ENCODE measurements at places on chromosomes 1 and 21.

DNA sequence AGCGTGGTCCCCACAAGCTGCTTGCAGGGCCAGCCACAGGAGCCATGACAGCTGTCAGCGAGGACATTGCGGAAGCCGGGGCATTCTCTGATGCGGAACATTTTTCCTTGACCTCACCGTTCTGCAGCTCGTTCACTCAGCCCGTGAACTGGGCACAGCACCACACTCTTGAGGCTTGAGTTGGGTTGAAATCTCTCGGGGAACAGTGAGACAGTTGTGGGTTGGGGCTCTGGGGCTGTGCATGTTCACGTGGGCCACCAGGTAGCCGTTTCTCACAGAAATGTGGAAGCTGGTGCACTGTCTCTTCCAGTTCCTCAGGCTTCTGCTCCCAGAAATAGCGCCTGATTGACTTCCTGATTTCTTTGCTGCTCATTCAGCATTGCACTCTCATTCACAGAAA is 69.8 kb downstream of the SPSB1 start:
- no peak for DNase-seq

GRCh38 chr1:181189691-181190363 is 101.3 kb downstream of the IER5 start:
- peak; percentile 56 for DNase-seq

GRCh38 chr1:21451981-21452411 is 12.1 kb downstream of the NBPF3 start:
- DNase-seq: no peak

DNA sequence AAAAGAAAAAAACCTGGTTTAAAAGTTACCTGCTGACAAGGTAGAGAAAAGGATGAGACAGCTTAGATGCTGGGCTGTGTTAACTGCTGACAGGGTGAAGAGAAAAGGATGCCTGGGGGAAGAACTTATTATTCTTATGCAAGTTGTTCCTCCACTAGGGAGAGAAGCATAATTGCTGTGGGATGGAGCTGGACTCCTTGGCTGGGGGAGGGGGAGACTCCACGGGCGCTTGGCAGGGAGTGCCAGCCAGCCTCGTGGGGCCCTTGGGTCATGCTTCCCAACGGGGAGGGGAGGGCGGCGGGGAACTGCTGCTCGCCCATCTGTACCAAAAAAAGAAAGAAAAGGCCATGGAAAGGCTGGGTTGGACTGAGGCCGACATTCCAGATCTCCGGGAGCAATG is 47.2 kb downstream of the SYCP1 start:
- DNase-seq: no peak

DNA sequence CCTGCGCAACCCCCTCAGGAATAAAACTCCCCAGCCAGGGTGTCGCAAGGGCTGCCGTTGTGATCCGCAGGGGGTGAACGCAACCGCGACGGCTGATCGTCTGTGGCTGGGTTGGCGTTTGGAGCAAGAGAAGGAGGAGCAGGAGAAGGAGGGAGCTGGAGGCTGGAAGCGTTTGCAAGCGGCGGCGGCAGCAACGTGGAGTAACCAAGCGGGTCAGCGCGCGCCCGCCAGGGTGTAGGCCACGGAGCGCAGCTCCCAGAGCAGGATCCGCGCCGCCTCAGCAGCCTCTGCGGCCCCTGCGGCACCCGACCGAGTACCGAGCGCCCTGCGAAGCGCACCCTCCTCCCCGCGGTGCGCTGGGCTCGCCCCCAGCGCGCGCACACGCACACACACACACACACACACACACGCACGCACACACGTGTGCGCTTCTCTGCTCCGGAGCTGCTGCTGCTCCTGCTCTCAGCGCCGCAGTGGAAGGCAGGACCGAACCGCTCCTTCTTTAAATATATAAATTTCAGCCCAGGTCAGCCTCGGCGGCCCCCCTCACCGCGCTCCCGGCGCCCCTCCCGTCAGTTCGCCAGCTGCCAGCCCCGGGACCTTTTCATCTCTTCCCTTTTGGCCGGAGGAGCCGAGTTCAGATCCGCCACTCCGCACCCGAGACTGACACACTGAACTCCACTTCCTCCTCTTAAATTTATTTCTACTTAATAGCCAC is 696 bp downstream of the TGFB2 start:
- no peak for DNase-seq

DNA sequence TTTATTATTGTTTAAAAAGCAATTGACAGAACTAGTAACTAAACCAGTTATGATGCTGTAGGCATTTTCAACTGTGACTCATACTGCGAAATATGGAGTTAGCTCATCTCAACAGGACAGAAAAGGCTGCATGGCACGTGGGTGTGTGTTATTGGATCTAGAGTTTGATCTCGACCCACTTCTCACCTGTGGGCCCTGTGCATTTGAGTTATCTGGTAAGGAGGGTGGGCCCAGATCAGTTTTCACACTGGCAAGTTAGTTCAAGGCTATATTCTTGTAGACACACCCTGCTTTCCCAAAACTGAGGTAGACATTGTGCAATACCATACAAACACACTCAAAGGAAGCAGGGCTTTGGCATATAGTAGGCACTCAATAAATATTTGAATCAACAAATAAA is 71.3 kb upstream of the PRDX6 start:
- no peak for DNase-seq

DNA sequence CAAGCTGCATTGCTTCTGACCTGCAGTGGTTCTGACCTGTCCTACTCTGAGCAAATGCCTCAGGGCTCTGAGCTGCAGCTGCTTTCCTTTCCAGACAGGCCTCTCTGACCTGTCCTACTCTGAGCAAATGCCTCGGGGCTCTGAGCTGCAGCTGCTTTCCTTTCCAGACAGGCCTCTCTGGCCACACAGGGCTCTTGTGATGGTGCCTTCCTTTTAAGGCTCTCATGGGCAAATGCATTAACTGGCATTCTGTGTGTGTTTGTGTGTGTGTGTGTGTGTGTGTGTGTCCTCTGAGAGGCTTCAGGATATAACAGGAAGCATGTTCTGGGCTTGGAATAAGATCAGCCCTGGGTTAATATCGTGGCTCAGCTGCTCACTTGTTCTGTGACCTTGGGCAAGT is 131.3 kb downstream of the NTPCR start:
- no peak for DNase-seq

- no peak for DNase-seq
Observed at GRCh38 chr21:45698493-45699184, 55.1 kb downstream of the PCBP3 start.

DNA sequence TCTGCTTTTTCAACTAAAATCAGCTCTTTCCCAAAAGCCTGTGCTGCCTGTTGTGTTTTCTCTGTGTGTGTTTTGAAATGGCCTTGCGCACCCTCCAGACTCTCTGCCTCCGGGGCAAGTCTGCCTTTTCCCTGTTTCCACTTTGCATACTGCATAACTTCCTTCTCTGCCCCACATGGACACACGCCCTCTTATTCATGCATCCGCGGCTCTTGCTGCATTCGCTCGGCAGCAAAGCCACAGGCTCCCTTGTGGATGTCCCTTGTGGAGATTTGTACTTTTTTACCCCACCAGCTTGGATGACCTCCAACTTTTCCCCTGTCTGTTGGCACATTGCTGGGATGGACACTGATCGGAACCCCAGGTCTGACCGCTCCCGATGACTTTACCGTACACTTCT is 147.6 kb downstream of the ADSS2 start:
- DNase-seq: no peak

- DNase-seq: no peak
Observed at GRCh38 chr1:62621907-62622306, 24.6 kb downstream of the ANGPTL3 start.

GRCh38 chr1:119933397-119933796 is 37.1 kb upstream of the ADAM30 start:
- no peak for DNase-seq

- DNase-seq: no peak
Observed at GRCh38 chr21:43866260-43866629, 1.2 kb downstream of the AGPAT3 start.

DNA sequence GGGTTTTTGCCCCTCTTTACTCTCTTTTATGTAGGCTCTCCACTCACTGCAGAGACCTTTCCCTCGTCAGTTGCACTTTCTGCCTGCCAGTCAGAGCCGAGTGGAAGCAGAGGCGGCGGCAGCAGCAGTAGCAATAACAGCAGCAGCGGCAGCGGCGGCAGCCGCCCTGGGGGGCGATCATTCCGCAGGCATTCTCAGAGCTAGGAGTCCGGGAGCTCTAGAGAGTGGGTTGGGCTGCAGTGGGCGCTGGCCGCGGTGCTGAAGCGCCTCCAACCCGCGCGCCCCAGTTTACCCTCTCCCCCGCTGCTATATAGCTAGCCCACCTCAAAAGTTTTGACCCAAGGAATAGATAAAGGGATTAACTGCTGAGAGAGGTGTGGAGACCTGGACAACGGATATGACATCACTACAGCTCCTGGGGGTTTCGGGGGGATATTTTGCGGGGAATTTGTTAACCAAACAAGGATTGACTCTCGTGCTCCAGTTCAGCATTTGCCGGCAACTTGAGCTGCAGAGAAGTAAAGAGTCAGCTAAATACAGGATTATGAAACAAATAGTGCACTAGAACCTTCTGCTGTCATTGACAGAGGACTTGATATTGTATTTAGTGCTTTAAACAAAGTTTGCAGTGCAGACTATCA is at the start of gene OLFM3:
TSS of gene OLFM3 (minus strand) at position 102 of the 641 bp plus-strand sequence.
- DNase-seq: no peak

- DNase-seq: no peak
Observed at GRCh38 chr1:173453982-173454381, 23.2 kb upstream of the PRDX6 start.

- no peak for DNase-seq
Observed at GRCh38 chr21:36839735-36840134, 126.7 kb downstream of the HLCS start.

DNA sequence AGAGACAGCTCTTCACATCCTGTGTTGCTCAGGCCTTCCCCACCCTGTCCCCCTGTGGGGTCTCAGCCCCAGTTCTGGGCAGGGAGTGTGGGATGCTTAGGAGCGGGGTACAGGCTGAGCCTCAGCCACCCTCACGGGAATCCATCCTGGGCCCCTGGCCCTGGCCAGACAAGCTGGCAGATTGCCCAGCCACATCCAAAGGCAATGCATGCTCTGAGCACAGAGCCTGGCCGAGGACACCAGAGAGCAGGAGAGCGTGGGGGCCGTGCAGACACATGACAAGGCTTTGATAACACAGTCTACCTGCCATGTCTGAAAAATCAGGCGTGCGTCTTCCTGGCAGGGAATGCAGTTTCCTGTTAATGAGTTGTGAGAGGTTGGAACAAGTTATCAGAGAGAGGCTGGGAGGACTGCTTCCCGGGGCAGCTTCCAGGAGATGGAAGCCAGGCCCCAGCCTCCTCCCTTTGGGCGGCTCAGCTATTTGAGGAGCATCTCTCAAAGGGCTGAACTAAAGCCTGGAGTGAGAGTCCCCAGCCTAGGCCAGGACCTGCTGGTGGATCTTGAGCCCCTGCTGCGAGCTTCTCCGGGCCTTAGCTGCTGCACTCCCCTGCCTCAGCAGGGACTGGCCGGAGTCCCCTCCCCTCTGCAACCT is 72.2 kb upstream of the SELENON start:
- no peak for DNase-seq

GRCh38 chr1:114323959-114324661 is 170.4 kb upstream of the SYT6 start:
- DNase-seq: no peak

DNA sequence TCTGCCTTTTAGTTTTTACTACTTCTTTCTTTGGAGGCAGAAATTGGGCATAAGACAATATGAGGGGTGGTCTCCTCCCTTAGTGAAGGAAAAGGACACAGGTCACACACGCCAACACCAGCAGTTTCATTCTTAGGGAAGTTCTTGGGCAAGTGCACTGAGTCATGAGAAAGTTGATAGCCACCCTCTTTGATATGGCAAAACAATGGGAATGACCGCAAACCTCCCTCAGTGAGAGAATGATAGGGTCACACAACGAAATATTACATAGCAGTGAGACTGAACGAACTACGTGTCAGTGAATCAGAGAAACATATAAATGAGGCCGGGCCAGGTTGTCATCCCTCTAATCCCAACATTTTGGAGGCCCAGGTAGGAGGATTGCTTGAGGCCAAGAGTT is 20.0 kb downstream of the IL6R start:
- DNase-seq: no peak

GRCh38 chr1:65804584-65804983 is 11.9 kb downstream of the PDE4B start:
- DNase-seq: no peak

- no peak for DNase-seq
Observed at GRCh38 chr1:217088521-217089284, 365.5 kb upstream of the ESRRG start.

DNA sequence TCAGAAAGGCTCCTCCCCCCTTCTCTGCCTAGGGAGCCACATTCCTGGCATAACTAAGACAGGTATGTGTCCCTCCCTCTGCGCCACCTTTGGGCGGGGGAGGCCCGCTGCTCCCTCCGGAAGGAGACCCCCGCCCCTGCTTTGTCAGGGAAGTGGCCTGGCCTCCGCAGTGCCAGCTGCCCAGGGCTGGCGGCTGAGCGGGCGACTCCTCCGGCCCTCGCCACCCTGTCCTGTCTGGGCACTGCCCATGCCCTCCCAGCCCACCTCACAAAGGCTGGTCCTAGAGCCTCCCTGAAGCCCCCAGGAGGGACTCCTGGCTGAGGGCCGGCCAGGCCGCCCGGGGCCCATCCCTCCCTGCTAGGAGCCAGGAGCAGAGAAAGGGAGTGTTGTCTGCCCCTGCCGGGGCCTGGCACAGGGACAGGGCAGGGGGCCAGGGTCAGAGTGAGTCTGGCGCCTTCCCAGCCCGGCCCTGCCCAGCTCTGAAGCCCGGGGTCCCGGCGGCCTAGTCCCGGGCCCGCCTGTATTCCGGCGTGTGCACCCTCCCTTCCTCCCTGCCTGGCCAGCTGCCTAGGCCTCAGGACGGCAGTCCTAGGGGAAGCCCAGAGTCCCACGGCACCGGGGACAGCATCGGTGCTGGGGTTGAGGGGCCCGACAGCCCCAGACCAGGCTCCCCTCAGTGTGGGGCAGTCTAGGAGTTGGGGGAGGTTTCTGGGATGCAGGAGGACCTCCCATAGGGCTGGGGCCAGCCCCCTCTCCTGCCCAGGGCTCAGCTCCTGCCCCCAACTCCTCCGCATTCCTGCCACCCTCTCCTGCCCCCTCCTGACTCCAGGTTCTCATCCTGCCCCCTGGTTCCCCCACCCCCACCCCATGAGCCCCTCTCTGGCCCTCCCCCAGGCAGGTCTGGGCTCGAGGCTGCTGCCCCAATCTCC is 5.1 kb downstream of the AGRN start:
- DNase-seq: no peak

DNA sequence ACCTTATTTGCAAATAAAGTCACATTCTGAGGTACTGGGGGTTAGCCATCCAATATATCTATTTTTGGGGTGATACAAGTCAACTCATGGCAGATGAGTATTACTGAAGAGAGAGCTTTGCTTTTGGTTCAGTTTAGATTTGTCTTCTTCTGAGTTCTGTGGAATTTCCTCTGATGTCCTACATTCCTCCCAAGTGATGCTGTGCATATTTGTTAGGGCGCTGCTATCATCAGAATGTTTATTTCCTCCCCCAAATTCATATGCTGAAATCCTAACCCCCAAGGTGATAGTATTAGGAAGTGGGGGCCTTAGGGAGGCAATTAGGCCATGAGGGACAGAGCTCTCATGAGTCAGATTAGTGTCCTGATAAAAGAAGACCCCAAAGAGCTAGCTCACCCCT is 96.2 kb upstream of the WLS start:
- no peak for DNase-seq

Measured in stimulated activated CD8-positive, alpha-beta memory T cell treated with anti-CD3 and anti-CD28 coated beads, Interleukin-15, amount 100 ng/mL, for 1 hour (primary cell).